Amniotic epithelial cell (primary cell): ENCODE measurements at places on chromosomes 4 and X.

DNA sequence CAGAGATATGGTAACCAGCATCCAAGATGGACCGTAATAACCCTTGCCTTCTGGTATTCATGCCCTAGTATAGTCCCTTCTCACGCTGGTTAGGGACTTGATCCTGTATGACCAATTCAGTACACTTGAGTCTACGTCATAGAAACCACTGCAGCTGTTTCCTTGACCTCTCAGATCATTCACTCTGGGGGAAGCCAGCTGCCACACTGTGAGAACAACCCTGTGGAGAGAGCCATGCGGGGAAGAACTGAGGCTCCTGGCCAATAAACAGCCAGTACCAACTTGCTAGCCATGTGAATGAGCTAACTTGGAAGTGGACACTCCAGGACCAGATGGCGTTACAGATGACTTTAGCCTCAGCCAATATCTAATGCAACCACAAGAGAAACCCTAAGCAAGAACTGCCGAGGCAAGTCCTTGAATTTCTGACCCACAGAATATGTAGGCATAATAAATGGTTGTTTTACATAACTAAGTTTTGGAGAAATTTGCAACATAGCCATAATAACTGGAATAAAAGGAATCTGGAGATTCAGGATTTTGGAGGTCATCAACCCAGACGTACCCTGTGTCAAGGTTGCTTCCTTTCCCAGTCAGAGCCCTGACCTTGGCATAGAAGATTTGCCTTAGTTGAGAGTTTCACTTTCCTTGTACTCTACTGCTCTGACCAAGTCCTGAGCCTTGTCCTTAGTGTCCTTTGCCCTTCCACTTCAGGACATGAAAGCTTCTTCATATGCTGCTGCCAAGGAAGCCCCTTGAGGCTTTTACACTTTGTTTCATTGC lies 87.3 kb upstream of the ZNF81 start:
- DNase-seq = peak; percentile 34

- DNase-seq = peak; percentile 43
Measured at GRCh38 chr4:26861434-26862186, 969 bp downstream of the STIM2 start.

DNA sequence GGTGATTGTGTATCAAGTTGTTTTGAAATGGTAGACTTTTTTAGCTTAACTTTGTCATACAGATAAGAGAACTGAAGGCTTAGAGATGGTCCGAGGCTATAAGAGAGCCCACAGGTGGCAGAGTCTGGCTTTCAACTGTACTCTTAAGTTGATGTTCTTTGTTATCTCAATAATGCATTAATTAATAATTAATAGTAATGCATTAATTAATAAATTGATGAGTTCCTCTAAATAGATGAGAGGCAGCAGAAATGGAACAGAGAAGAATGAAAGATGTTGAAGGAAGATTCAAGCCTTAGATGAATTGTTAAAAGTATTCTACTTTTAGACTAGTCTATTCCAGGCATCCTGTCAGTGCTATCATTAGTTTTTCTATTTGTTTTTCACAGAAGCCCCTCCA lies 22.4 kb downstream of the NUDT9 start:
- no peak for DNase-seq

DNA sequence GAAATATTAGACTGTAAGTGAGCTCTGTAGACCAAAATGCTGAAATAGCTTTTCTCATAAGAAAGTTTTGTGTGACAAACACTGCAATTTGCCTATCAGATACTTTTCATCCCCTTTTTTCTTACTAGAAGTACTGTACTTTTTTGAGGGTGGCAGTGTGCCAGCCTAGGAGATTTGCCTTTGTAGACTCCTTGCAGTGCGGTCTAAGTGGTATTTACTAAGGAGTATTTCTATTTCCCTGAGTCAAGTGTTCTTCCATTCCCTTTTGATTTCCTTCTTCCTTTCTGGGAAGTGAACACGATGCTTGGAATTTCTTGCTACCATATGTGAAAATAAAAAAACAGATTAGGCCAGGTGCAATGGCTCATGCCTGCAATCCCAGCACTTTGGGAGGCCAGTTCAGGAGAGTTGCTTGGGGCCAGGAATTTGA lies 34.6 kb downstream of the PDLIM5 start:
- DNase-seq = peak; percentile 78

- no peak for DNase-seq
Measured at GRCh38 chr4:90597927-90598326, 470.7 kb downstream of the CCSER1 start.

DNA sequence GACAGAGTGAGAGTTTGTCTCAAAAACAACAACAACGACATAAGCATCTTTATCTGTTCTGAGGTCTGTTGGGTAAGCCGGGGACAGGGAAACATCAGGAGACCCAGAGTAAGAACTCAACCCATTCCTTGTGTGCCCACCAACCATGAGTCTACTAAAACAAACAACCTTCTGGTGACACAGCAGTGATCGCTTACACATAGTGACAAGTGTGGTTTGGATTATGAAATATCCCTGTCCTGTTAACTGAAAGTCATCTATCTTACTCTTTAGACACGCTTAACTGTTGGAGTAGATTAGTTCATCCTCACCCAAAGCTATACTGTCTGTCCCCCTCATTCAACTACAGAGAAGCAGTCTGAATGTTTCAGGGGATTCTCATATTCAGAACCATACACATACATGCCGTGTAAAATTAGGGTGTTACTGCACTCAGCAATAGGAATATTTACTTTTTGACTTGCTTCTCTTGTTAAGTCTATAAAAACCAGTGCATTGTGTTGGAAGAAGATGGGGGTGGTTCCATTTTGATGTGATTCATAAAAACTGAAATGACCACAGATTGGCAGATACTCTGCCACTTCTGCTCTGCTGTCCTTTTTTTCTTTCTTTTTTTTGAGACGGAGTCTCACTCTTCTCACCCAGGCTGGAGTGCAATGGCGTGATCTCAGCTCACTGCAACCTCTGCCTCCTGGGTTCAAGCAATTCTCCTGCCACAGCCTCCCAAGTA lies 27.4 kb downstream of the PHKA2 start:
- no peak for DNase-seq

DNA sequence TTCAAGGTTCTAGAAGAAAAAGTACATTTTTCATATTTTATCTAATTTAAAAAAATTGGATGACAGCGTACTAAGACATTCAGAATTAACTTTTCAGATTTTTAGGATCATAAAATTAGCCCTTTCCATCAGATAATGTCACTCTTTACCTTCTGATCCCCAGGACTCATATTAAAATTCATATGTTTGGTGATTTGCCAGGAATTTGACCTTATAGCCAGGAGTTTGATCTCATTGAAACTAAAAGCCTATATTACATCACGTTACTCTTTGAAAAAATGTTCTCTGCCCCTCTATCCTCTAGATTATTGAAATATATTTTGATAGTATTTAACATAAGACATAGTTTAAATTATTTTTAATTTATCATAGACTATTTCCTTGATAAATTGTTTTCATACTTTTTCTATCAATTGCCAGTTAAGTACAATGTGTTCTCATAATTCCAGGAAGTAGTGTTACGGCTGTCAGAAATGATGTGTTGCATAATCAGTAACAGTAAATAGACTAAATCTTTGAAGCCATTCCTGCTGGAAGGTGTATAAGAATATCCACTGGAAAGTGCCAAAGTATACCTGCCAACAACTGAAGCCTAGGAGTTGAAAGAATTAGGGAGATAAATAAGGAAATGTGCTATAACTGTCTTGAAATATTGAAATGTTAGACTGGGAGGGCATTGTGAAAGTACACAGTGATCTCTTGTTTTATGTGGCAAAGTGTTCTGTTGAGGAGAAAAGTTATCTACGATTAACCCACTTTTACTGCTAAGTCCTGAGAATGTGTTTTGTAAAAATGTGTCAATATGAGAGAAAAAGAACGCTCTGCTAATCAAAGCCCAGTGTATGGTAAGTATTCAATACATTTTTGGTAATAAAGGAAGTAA lies 32.9 kb upstream of the PDGFC start:
- DNase-seq = peak; percentile 69

DNA sequence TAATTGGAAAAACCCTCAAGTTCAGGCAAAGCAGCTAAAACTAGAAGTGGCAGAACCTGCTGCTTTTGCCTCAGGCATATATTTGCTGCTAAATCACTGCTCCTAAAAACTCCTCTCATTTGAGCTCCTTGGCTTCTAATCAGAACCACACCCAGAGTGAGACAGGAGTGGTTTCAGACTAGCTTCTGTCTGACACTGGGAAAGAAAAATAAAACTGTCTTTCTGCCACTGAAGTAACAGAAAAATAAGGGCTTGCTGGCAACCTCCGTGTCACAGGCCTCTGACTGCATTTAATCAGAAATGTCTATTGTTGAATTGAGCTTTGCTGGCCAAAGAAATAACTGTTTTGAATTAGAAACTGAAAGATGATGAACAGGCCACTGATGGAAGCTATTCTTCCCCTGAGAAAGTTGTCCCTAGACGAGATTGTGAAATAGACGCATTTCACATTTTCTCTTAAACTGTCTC lies 52.1 kb upstream of the RAP2C start:
- peak; percentile 7 for DNase-seq

DNA sequence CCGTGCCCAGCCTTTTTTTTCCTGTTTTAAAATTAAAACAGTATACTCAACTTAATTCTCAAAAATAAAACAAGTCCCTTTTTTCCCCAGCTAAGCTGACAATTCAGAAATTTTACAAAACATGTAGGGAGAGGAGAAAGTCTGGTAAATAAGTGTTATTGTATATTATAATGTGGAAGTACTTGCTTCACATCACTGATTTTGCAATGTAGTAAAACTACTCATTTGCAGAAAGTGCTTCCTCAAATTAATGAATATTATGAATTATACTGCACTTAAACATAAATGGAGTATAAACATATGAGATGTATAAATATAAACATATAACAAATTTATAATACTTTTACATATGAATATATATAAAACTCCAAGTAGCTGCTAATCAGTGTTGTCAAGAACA lies 11.6 kb upstream of the H2AZ1 start:
- DNase-seq = no peak

GRCh38 chrX:119482041-119482440 lies 13.8 kb downstream of the SLC25A5 start:
- no peak for DNase-seq

DNA sequence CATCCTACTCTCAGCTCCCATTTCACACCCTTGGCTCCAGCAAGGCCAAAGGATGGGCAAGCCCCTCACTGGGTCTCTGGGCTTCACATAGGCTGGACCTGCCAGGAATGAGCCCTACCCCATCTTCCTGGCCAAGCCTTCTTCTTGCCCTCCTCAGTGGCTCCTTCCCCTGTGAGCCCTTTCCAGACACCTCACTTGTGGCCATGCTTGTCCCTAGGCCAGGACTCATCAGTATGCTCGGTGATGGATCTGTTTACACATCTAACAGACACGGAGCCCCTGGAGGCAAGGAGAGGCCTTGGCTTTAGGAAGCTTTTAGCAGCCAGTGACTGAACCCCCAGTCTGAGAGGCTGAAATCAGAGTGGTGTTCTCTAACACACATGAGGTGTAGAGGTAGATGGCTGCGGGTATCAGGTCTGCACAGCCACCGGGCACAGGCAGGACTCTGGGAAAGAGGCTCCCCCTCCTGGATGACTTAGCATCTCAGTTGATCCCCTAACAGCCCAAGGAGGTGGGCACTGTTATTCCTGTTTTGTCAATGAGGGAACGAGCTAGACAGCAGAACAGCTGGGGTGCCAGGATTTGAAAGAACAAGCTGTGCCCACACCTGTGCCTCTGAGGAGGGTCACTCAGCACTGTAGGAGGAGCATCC lies 44.8 kb downstream of the PPP2R2C start:
- no peak for DNase-seq

GRCh38 chr4:72977936-72978485 lies 91.5 kb downstream of the COX18 start:
- peak; percentile 17 for DNase-seq

DNA sequence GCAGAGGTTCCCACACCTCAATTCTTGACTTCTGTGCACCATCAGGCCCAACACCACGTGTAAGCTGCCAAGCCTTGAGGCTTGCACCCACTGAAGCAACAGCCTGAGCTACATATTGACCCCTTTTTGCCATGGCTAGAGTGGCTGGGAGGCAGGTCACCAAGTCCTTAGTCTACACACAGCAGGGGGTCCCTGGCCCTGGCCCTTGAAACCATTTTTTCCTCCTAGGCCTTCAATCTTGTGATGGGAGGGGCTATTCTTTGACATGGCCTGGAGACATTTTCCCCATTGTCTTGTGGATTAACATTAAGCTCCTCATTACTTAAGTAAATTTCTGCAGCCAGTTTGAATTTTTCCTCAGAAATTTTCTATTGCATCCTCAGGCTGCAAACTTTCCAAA lies 336.6 kb downstream of the IL15 start:
- DNase-seq = no peak

DNA sequence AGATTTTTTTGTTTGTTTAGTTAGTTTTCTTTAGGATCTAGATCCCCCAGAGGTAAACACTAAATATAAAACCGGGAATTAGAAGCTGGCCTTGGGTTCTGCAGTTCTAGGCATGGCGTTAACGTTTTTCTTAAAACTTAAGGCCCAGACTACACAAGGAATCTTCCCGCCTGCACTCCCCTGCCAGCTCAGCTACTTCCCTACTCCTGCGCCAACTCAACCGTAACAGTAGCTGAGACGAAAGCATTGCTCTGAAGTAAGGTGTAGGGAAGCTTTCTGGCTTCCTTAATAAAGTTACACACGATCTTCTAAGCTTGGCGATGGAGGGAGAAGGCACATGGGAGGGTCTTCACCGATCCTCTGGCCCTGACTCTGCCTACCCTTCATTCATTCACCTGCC lies 37.1 kb downstream of the CPE start:
- no peak for DNase-seq

DNA sequence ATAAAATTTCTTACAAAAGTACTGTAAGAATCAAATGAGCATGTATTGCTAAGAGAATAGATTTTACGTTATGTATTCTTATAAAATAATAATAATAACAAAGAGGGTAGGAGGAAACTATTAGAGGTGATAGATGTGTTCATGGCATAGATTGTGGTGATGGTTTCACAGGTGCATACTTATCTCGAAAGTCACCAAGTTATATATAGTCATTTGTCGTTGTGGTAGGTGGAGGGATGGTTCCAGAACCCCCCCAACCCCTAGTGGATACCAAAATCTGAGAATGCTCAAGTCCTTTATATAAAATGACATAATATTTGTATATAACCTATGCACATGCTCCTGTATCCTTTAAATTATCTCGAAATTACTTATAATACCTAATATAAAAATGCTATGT lies 36.7 kb upstream of the H2AZ1 start:
- no peak for DNase-seq

DNA sequence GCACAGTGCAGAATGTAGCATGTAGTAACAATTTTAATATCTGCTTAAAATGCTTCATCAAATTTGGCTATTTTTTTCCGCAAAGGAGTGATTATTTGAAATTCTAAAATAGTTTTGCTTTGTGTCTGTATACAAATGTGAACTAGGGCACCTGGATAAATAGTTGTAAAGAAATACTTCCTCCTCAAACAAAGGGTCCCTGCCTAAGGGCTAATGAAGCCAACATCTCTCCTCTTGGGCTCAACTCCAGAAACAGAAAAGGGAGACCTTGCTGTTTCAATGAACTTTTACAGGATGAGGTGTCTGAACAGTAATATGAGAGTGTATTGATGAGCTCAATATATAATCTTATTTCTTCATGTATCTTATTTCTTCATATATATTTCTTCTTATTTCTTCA lies 30.8 kb upstream of the SCOC start:
- DNase-seq = no peak
